ENCODE measurements at places on chromosomes 11 and 22.

DNA sequence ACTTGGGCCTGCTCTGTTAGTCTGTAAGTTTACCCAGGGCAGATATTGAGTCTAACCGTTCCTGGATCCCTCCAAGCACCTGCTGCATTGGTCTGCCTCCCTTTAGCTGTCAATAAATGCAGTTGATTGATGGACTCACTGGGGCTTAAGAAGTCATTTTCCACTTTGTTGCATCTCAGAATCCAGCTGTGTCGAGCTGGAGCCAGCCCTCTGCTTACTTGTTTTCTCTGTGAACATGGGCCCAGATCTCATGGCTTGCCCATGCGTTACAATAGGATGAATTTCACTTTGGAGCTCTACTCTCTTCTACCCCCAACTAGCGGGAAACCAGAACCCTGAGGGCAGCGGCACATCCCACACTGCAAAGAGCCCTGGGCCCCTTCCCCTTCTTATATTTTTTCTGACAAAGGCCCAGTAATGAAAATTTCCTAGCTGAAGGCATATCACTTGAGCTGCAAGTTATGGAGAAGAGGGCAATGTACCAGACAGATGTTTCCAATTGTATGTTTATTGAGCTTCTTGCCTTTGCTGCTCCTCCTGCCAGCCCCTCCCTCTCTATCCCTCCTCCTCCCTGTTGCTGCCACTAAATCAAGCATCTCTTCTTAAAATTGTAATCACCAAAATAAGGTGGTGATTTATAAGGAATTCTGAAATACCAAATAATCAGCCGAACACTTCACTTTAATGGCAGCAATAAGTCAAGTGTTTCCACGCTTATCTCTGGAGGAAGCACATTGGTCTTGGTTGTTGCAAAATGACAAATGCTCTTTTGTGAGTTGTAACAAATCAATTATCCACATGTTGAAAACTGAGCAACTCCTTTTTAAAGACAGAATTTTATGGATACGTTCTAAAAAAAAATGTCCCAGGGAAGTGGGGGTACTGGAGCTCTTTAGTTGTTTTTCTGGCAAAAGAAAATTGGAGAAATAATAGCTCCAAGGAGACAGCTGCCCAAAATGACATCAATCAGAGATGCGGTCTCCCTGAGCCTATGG, 212.3 kb upstream of the ZBED5 start:
- DNase-seq: peak; percentile 69

DNA sequence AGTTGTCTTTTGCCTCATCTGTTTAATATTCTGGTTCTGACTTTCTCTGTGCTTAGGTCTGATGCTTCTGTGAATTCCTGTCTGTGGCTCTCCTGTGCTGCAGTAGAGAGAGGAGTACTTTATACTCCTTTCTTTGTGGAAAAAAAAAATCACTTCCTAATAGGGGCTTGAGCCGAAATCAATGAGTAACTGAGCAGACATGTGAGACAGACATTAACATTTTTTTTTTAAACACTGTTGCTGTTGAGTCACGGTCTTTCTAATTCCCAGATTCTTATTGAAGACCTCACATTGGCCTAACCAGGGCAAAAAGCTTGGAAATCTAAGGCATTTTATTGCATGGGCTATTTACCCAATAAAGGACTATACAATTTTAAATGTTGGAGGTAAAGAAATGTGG, 86.1 kb downstream of the GRM5 start:
- DNase-seq: no peak

- no peak for DNase-seq
Observed at GRCh38 chr11:107675902-107676301, 36.0 kb downstream of the SLN start.

DNA sequence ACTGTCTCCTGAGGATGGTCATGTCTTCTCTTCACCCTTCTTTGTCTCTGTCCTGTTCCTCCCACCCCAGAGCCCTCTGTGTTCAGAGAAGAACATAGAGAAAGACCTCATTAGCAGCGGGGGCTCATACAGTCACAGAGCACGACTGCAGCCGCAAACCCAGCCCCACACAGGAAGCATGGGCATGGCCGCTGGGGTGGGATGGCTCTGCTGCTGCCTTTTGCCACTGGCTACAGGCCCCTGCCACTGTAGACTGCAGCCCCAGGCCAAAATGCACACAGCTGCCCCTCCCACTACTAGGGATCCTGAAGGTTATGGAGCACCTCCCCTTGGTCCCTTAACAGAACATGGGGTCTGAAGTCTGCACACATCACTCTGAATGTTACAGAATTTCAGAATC, 34.9 kb upstream of the KLHL35 start:
- no peak for DNase-seq

- DNase-seq: peak; percentile 63
Observed at GRCh38 chr11:23112987-23113886, 253.0 kb upstream of the CCDC179 start.

DNA sequence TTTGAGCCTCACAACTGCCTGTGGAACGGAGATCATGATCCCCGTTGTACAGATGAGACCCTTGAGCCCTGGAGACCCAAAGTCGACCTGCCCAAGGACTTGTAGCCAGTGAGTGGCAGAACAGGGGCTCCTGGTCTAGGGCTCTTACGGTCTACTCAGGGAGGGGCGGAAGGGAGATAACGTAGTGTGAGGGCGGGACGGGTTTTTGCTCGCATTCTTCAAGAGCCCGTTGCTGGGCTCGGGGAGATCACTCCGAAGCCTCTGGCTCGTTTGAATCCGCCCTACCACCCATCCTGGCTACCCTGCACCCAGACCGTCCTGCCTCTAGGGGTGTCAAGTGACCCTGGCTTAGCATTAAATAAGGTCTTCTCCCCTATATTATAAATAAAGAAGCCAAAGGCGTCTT, 639 bp downstream of the CRY2 start:
- no peak for DNase-seq

DNA sequence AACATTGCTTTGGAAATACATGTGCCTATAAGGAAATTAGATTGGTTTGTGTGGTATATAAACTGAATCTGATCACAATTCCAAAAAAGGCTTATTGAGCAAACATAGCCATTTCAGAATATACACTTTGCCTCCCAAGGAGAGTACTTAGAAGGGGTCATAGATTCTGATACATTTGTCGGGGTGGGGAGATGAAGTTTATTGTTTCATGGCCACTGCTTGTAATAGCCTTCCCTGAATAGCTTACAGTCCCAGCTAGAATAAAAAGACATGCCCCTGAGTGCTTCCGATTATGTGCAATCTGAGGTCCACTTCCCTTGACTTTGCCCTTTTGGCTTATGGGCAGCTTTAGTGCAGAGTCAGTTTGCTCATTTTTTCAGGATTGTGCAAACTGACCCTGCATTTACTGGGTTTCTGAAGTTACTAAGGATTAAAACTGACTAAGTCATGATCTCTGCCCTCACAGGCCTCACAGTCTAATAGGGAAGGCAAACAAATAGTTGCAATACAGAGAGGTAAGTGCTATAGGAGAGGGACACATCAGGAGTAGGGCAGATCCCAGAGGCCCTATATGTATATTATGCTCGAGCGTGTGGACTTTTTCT, 184.2 kb downstream of the BLID start:
- no peak for DNase-seq

- no peak for DNase-seq
Observed at GRCh38 chr11:117834068-117834810, 9.7 kb upstream of the FXYD2 start.

DNA sequence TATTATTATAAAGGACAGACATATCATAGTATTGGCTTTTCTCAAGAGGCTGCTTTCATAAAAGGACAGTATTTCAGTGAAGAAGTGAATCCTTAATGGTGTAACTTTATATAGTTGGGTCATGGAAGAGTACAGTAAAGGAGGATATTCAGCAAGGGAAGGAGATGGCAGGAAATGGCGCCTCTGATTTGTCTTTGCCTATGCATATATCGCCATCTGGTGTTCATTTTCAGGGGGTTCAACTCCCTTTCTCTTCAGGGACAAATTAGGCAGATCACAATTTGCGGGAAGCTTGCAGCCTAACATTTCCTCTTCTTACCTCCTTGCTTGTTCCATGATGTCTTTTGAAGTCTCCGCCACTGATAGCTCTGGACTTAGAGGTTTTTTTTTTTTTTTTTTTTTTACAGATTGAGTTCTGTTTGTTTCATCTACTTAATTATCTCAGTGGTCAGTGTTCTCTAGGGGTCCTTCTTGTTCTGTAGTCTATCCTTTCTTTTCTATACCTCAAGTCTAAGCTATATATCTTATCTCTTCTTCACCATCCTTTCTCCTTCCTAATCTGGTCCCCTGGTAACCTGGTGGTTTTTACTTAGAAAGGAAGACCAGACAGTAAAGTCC, 21.8 kb upstream of the RRM1 start:
- DNase-seq: peak; percentile 78

GRCh38 chr11:117781627-117782026, 15.4 kb downstream of the DSCAML1 start:
- DNase-seq: peak; percentile 42

GRCh38 chr22:48432781-48433518, 1394.7 kb downstream of the BRD1 start:
- DNase-seq: no peak
